Stimulated activated CD8-positive, alpha-beta memory T cell treated with anti-CD3 and anti-CD28 coated beads, Interleukin-2, amount 100 ng/mL, for 1 hour (primary cell): ENCODE measurements at places on chromosomes 12 and 14.
A peak's percentile ranks its signal among the peaks of the same experiment; 100 is the strongest.

DNA sequence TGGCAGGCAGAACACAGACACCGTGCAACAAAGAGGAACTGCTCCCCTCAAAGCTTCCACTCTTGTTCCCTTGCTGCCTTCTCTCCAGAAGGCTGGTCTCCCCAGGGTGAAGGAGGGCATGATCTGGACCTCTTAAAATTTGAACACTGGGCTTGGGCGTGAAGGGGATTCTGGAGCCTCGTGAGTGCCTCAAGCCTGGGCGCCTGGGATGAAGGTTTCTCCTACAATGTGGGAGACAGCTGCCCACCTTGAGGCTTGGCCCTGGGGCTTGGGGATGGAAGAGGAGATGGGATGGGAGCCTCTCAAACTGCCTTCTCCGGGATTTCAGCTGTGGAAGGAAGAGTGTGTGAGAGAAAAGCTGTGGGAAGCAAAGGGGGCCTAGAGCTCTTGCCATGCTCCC lies 7.8 kb upstream of the RIN3 start:
- DNase-seq = no peak

DNA sequence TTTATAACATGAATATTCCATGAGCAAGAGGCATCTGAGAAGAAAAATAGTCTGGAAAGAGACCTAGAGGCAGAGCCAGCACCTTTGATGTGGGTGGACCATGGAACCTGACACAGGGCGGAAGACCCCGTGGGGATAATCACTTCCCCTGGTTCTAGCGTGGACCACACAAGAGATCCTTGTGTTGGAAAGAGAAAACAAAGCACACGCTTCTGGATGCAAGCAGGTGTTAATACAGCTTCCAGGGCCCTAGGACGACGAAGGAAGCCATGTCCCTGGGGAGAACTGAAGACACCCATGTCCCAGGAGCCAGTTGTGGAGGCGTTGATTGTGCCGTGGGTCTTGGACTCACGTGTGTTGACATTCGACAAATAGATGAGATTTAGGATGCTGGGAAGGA lies 102.9 kb downstream of the ADGRD1 start:
- no peak for DNase-seq

GRCh38 chr12:13976028-13976584 lies 5.3 kb downstream of the GRIN2B start:
- DNase-seq = no peak

- DNase-seq = no peak
These were observed 55.8 kb downstream of the SRRM4 start for GRCh38 chr12:119036878-119037825.

DNA sequence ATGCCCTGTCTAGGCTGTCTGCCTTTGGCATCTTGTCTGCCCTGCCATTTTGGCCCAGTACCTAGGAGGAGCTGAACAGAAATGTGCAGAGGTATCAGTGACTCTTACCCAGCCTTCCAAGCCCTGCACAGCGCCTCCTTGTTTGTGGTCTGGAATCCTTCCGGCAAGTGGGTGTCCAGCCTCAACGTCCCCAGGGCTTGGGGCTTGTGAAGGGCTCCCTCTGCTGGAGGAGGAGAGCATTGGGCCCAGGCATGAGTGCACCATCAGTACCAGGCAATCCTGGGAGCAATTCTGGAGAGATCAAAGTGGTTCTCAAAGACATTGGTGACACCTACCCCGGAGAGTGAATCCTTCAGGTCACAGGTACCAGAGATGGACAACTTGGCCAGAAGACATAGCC lies 2.4 kb upstream of the TCL1B start:
- no peak for DNase-seq

DNA sequence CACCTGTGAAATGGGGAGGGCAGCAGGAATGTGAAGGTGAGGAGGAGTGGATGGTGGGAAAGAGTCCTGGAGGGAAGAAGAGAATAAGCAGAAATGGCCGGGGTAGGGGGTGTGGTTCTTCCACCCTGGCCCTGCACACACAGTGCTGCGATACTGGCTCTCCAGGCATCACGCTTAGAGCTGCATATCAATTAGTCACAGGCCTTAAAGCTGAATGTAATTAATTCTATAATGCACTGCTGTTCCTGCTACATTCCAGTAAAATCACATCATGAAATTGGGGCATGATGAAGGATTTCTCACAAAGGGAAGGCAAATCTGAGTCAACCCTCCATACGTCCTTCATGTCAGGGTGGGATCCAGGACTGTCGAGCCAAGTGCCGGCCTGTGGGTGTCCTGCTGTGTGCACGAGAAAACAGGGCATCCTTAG lies 566.1 kb downstream of the BCL11B start:
- DNase-seq = no peak

GRCh38 chr12:38809832-38810231 lies 95.6 kb downstream of the CPNE8 start:
- no peak for DNase-seq

GRCh38 chr12:124007826-124008570 lies 35.0 kb downstream of the ZNF664 start:
- no peak for DNase-seq

- no peak for DNase-seq
These were observed 18.2 kb downstream of the MSI1 start for GRCh38 chr12:120350576-120351350.

- no peak for DNase-seq
These were observed 3.9 kb downstream of the SLC35E3 start for GRCh38 chr12:68749861-68750260.

DNA sequence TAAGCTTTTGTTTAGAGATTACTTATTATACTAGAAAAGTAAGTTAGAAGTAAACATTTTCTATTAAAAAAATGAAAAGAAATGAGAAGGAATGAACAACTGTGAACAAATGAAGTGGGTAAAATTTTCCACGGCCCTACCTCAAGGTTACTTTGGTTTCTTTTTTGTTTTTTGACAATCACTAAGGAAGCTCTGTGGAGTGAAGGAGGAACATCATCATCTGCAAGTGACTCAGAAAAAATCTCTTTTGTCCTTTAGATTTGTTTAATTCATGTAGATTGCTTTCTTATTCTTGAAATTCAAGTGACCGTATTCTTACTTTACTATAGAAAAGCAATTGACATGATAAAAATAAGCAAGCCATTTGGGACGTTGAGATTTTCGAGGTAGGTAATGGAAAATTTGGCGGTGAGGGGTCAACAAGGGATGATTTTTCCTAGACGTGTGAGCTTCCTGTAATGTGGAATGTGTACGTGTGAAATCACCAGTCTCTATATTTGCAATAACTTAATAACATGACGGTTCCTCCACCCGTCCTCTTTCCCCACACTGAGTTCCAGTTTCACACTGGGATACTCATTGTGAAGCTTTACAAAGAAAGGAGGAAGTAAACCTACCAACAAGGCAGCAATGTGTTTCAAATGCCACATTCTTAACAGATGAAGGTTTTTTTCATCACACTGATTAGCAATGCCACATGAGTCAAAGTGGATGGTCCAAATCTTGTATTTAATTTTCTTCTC lies 62.3 kb upstream of the EGLN3 start:
- DNase-seq = no peak

- DNase-seq = no peak
These were observed 214.1 kb upstream of the PLEKHG7 start for GRCh38 chr12:92488735-92489134.

- DNase-seq = no peak
These were observed 1621.5 kb upstream of the FLRT2 start for GRCh38 chr14:83908419-83908818.

GRCh38 chr14:100731846-100732765 lies 5.4 kb downstream of the DLK1 start:
- no peak for DNase-seq

DNA sequence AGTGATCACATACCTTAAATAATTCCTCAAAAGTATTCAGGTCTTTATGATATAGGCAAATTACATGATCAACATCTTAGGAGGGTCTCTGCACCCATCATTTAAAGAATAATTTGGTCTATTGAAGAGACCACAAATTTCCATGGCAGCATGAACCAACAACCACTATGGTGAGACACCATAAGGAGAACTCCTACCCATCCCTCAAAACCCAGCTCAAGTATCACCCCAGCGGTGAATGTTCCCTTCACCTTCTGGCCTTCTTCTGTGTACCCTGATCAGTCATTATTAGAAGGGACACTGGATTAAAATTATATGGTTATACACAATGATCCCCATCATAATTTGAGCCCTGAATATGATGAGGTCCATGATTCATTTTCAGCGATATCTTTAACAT lies 81.5 kb downstream of the DICER1 start:
- DNase-seq = no peak

GRCh38 chr12:24012528-24012927 lies 63.1 kb upstream of the SOX5 start:
- no peak for DNase-seq

- no peak for DNase-seq
These were observed 166.7 kb downstream of the ITPR2 start for GRCh38 chr12:26666286-26666685.

DNA sequence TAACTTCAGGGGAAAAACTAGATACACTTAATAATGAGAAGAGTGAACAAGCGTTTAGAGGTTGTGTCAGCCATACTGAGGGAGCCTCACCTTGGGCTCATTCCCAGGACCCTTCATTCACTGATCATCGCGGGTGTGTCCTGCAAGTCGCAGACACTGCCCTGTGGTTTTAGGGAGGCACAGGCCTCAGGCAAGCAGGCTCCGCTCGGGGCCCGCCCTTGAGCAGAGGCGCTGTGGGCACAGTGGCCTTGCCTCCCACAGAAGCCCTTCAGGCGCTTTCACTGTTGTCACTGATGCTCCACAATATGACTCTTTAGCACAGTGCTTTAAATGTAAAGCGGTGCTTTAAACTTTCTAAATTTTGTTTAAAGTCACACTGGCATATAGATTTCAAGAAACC lies 67.4 kb downstream of the DDX51 start:
- no peak for DNase-seq

GRCh38 chr12:92226071-92226661 lies 80.5 kb upstream of the BTG1 start:
- DNase-seq = no peak

GRCh38 chr14:22653012-22653621 lies 9.0 kb upstream of the OR6J1 start:
- DNase-seq = peak; percentile 21

DNA sequence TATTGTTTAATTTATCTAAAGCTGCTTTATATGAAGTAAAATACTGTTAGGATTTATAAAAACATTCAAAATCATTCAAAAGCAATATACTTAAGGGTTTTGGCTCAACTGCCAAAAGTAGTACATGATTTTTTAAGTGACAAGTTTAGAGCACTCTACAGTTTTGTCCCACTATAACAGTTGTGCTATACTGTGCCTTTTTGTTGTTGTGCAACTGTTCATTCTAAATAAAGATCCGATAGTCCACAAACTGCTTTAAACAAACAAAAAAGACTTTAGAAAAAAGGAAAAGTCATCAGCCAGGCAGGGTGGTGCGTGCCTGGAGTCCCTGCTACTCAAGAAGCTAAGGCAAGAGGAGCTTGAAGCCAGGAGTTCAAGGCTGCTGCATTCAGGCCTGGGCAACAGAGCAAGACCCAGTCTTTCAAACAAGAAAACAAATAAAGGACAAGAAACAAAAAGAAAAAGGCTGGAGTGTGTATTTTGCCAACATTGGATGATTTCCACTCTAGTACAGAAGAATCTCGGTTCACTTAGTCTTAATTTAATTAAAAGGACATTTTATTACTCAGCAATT lies 7.3 kb downstream of the C2CD5 start:
- no peak for DNase-seq

DNA sequence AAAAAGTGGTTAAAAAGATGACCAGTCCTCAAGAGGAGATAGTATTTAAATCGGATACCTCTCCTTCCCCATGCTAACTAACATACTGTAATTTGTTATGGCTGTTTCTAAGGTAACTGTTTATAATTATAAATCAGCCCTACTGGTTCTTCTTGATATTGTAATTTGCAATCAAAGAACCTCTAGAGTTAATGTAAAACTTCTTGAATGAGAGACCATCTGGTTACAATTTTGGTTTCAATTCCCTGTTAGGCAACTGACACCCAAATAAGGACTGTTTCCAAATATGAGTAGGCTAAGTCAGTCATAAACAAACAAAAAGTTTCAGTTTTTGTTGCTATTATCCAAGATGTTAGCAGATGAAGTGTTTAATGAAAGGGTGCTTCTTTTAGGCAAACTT lies 120.2 kb upstream of the DNM1L start:
- DNase-seq = no peak

- no peak for DNase-seq
These were observed 9.3 kb downstream of the PLEKHD1 start for GRCh38 chr14:69493791-69494190.

DNA sequence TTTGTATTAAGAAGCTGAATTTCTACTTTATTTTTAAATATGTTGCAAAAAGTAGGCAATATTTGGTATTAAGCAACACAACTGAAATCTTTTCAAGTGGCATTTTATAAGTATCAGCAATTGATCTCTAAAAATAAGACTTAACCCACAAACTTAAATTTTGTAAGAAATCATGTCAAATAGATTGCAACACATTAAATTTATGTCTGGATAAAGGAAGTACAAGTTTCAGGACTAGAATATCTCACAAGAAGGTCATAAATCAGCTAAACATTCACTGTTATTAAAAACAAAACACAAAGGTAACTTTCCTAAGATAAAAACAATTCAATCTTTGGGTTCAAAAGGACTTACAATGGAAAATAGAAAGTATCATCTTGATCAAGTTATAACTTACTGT lies 32.8 kb downstream of the CPNE8 start:
- no peak for DNase-seq

DNA sequence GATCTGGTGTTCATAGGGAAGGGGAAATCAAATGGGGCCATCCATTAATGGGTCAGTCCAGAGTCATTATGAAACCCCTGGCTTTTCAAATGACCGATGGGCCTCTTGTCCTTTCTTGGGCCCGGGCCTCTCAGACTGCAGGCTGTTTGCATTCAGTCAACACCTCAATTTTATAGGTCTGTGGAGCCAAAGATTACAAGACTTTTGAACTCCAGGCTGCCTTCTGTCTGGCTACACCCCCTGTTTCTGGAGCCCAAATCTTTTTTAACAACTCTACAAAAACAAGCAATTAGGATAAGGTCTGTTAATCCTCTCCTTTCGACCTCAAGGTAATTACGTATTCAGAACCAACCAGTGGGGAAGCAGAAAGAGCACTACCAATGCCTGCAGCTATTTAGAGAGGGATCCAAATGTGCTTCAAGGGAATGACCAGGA lies 35.6 kb downstream of the DUSP6 start:
- no peak for DNase-seq

DNA sequence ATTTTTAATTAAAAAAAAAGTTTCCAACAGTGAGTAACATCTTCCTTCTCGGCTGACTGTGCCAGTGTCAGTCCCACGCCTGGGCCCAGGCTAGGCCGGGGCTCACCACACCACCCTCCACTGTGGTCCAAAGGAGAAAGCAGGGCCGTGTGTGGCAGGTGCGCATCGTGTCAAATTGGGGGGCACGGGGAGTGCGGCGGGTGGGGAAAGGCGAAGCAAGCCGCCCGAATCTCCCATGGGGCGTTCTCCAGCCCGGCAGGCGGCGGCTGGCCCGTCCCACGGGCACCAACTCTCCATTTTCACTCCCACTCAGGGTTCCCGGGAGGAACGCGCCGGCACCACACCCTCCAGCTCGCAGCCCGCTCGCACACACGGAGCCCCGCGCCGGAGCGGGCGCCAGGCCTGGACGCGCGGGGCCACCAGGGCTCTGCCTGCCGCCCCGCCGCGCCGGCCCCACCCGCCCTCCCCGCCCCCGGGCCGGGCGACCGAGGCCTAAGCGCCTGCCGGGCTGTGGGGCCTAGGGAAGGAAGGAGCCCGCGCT lies 604 bp downstream of the EEA1 start:
- peak; percentile 36 for DNase-seq
